ENCODE measurements at places on chromosomes 7 and 10.

DNA sequence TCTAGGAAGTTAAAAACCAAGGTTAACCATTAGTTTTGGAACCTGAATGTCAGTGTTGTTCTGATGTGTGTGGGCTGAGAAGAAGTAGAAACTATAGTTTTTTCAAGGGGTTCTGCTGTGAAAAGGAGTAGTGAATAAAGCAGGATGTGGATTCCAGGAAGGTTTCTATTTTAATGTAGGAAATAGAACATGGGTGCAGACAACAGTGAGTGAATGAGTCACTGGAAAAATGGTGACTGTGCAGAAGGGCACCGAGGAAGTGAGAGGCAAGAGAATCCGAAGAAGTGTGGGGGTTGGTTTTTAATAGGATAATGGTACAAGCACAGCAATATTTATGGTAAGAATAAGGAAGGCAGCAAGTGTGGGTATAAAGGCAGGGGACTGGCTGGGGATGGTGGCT is 120.4 kb downstream of the ARHGAP21 start:
- no peak for DNase-seq

DNA sequence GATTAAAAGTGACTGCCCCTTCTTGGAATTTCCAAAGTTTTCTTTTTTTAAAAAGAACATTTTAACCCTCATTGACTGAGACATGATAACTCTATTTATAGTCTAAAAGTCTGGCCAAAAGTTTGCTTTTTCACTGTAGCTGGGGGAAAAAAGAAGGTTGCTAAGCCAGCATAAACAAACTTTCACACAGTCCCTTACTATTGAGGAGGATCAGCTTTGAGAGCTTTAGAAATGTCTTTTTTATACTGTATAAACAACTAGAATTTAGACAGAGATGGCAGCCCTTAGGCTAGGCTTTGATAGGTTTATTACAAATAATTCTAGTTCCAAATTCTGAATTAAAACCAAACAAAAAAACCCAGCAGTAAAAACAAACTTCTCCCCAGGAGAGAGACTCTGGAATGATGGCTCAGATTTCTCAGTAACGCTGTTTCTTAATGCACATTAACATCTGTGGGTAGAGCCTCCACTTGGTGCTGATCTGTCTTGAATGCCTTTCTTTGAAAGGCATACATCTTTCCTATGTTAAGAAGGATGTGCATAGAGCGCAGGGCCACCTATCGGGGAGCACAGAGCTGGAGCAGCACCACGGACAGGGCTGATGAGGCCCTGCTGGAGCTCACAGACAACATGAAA is 100.9 kb upstream of the PDLIM1 start:
- DNase-seq, result no peak

- DNase-seq, result no peak
Observed at GRCh38 chr10:23457632-23458417, 18.9 kb downstream of the OTUD1 start.

DNA sequence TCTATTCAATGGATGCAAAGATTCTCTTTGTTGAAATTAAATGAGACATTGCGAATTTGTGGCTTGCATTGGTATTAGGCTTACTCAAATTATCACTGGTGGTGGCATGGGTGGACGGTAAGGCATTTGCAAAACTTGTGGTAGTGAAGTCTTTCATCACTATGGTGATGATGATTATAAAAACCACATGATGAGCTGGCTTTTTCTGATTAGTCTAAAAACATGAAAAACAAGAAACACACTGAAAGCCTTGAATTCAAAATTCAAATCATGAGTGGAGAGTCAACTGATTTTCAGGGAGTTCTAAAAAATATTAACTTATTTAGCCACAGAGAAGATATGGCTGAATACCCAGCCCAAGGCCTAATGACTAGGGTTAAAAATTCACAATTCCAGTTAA is 99.8 kb upstream of the HGF start:
- DNase-seq, result no peak

GRCh38 chr7:11726001-11726793 is 105.8 kb downstream of the THSD7A start:
- DNase-seq, result no peak

DNA sequence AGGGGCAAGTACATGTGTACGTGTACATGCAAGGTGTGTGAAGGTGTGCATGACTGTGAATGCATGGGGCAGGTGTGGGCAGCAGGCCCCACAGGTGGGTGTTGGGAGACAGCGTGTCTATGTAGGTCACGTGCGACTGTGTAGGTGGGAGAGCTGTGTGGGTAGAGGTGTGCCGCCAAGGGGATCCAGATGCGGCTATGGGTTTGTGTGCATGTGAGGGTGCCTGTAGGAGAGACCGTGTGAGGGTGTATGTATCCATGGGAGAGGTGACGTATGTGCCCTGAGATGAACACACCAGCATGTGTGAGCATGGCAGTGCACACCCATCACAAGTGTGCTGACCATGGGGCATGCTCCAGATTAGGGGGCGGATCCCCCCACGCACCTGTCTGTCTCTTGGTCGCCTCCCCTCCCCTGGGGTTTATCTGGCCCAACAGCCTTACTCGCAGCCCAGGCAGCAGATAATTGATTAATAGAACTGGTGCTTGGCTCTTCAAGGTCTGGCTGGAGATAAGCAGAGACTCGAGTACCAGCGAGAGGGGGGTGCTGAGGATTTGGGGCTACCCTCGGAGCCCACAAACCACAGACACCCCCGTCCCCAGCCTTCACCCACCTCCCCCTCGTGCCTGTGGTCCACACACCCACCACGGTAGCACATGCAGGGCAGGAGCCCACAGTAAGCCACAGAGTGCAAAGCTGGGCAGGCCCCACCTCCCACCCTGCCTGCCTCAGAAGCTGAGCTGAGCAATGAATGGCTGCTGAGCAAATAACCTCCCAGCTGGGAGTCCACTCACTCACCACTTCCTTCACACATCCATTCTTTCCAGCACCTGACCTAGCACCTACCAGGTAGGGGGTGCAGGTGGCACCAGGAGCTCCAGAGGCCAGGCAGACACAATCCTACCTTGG is 41.4 kb upstream of the ZMIZ1 start:
- no peak for DNase-seq

Measured in transverse colon (tissue), 4 donors.